ENCODE measurements at places on chromosomes 2 and 18. TPM values are rescaled to one million over a fixed set of nuclear protein-coding genes. Genes with fewer than 3 reads are reported as not detected.
A peak's percentile ranks its signal among the peaks of the same experiment; 100 is the strongest.

DNA sequence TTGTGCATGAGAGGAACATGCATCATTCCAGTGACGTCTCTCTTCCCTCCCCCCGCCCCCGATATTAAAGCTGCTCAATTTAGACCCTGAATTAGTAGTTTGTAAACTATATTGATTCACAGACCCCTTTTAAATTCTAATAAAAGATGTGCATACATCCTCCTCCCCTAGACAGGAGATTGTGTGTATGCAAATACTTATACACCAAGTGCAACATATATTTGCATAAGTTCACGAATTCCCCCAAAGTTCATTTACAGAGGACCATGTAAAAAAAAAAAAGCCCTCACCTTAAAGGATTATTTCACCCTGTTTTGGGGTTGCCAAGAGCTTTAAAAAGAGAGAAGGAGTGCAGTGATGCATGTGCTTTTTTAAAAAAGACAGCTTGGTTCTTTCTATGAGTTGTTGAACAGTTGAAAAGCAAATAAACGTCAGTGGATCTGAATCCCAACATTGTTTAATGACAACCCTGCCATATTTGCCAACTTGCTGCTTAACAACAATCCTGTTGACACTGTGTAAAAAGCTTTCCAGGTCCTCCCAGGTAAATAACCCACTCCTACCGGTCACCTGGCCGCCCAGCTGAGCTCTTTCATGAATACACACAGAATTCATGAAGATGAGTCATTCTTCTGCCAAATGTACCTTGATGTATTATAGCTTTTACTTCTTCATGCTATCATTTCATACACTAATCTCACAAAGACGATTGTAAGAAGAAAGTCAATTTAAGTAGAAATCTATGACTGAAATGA is 211.5 kb downstream of the IKZF2 start:
- no peak for DNase-seq

TMEM163 gene
- total RNA-seq = not detected

DNA sequence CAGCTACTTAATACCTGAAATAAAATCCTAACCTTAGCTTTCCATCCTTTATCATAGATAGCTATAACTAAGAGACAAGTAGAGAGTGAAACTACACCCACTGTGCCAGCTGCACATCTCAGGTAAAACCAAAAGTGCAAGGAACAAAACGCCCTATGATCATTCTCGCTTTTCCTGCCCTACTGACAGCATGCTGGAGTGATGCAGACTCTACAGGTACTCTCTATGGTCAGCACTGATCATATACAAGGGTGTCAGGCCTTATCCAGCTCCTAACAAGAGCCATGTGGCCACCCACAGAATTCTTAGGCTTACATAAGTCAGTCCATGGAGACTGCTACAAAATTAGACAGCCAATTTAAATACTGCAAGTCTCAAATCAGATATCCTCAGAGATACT is 45.6 kb downstream of the REV1 start:
- no peak for DNase-seq

FLACC1 gene
- total RNA-seq = 1.5 TPM

DNA sequence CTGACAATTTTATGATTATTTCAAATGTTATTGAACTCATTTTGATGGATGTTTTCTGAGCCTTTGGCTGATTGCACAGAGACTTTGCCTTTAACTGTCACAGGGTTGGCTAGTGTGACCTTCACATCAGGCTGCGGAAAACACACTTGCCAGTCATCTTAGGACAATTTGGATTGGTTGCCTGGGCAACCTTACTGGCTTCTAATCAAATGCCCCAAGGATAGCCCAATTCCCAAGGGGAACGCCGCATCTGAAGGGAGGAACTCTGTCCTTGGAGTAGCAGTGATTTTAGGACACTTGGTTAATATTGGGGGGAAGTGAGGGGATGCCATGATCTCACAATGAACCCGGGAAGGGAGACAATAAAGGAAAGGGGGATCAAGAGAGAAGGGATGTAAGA is 29.5 kb downstream of the OSBPL6 start:
- no peak for DNase-seq

DNA sequence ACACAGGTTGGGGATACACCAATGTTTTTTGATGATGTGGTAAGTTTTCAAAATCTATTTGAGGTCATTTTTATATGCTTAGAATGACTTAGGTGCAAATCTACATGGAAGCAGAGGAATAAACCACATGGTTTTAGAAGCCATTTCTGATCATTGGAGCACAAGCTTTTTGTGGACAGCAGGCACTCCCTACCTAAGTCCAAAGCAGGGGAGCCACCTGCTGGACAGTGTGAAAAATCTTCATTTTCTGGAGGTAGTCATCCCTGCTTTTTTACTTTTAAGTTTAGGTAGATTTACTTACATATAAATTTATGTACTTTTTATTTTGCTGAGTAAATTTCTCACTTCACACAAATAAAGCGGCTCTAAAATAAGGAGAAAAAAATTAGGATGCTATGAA is 323.2 kb downstream of the PLCL1 start:
- DNase-seq = peak; percentile 51

- no peak for DNase-seq
These were observed 4.8 kb downstream of the SPAG16 start for GRCh38 chr2:213288913-213289700.

TRABD2A gene
- 5.5 TPM for total RNA-seq

DNA sequence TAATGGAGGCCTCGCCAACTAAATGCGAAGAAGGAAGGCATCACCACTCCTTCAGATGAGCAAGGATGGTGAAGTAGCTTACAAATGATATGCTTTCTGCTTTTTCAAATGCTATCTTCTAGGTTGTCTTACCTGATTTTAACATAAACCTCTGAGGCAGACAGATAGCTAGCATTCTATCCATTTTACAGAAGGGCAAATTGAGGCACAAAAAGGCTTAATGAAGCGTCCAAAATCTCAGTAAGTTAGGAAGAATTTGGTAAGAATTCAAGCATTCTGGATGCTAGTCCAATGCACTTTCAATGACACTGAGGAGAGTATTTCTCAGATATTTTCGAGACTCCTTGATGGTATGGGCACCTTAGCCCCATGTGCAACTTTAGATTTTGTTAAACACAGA is 81.8 kb downstream of the LRP2 start:
- DNase-seq = no peak

GRCh38 chr18:58051765-58052460 is 7.9 kb downstream of the NEDD4L start:
- peak; percentile 26 for DNase-seq

- no peak for DNase-seq
These were observed 136.7 kb downstream of the SP3 start for GRCh38 chr2:173828189-173829142.

ZNF638 gene
- 106 TPM for total RNA-seq

- DNase-seq = no peak
These were observed at the start of gene KCNG2 for GRCh38 chr18:79797518-79798345. Gene KCNG2 (plus strand): TSS chr18:79797938. CDS start chr18:79863668, 65,730 bp downstream.

LRRC30 gene
- total RNA-seq = not detected

OTX1 gene
- 0.68 TPM for total RNA-seq

GRCh38 chr2:221589696-221590095 is 17.6 kb upstream of the EPHA4 start:
- DNase-seq = no peak

XRCC5 gene
- total RNA-seq = 292 TPM

DNA sequence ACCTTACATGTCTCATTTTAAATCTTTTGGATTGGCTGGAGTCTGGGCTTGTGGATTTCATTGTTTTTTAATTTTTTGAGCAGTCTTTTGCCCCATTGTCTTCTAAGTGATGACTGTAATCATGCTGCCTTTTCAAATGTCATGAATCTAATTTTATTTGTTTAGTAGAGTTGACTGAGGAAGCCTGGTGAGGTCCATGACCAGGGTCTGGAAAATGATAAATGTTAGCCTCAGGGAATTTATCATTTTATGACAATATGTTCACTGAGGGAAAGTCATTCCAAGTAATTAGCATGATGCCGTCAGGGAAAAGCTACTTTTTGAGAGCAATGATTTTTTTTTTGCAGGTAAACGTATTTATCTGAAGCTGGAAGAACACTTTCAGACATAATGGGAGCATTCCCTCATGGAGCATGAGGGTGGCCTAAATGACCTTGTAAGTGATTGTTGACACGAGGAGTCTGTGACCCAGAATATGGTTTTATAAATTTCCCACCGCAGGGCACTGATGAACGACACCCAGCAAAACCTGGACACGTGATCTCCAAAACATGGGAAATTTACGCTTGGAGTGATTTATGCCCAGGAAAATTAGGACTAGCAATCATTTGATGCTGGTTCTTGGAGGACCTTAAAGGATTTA is 155.3 kb upstream of the NABP1 start:
- no peak for DNase-seq

TRIM43 gene
- 6.3 TPM for total RNA-seq

- no peak for DNase-seq
These were observed 30.2 kb downstream of the ARHGAP25 start for GRCh38 chr2:68764806-68765311.

DNA sequence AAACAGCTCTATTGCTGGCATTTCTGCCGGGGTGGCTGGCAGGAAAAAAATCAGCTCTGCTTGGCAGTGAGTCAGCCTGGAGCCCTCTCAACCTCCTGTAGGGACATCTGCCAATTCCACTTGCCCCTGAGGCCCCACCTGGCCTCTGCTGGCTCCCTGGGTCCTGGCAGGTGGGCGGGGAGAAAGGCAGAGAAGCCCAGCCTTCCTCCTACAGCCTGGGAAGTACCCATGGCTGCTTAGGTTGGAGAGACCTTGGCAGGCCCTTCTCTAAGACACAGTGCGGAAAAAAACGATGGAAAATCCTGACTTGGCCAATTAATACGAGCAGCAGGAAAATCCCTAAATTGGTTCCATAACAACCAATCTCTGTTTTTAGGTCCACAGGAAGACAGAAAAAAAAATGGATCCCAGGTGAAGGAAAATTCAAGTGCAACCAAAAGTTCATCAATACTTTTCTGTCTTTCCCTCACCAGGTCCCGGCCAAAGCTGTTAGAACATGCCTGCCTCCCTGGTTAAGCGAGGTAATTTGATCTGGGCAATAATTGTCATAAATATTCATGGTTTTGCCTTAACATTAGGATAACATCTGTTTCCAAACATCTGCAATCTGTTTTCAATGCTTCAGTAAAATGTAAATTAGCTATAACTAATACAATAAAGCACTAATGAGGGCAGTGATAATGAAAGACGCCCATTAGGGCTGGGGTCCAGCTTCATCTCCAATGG is 245.9 kb downstream of the TFCP2L1 start:
- peak; percentile 1 for DNase-seq

GRCh38 chr2:202116691-202117090 is 43.6 kb downstream of the KIAA2012 start:
- no peak for DNase-seq

COLEC11 gene
- total RNA-seq = 2.1 TPM

GRCh38 chr2:20456116-20456571 is 9.3 kb downstream of the RHOB start:
- no peak for DNase-seq

GRCh38 chr2:156294945-156295580 is 37.5 kb downstream of the NR4A2 start:
- no peak for DNase-seq

GRCh38 chr2:36582951-36583350 is 15.0 kb downstream of the FEZ2 start:
- no peak for DNase-seq

DNA sequence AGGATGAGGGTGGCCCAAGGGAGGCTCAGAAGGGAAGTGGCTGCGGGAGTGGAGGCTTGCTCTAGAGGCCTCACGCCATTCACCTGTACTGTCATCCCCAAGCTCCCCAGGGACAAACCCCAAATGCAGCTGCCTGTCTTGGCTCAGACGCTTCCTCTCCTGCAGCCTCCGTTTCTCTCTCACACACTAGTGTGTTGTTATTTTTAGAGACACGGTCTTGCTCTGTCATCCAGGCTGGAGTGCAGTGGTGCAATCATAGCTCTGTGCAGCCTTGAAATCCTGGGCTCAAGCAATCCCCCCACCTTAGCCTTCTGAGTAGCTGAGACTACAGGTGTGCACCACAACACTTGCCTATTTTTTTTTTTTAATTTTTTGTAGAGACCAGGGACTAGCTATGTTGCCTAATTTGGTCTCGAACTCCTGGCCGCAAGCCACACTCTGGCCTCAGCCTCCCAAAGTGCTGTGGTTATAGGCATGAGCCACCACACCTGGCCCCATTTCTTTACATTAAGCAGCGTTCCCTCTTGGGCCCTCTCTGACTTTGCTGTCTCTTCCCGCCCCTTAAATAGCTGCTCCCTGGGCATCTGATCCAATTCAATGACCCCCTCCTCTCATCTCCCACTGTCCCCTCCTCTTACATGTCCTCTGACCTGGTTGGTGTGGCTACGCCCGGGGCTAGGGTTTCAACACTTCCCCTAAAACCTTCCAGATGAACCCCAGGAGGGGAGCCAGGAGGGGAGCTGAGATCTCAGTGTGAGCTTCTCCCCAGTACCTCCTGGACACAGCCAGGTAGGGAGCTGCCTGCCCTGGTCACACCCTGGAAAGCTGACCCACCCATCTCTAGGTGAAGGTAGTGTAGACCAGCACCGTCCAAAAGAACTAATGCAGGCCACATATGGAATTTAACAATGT is 24.0 kb upstream of the LOXHD1 start:
- DNase-seq = no peak

ANTXR1 gene
- total RNA-seq = 7.1 TPM

DNA sequence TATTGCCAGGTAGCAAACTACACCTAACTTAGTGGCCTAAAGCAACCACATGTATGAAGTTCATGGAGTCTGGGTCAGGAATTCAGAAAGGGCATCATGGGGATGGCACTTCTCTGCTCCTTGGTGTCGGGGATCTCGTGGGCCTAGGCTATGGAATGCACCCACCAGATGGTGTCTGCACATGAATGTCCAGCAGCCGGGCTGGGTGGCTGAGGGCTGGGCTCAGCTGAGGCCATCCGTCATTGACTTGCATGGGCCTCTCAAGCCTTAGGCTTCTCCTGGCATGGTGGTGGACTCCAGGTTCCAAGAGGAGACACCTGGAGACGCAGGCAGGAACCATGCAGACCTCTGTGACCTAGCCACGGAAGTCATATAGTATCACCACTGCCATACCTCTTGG is 26.0 kb upstream of the RPL31 start:
- DNase-seq = no peak

DNA sequence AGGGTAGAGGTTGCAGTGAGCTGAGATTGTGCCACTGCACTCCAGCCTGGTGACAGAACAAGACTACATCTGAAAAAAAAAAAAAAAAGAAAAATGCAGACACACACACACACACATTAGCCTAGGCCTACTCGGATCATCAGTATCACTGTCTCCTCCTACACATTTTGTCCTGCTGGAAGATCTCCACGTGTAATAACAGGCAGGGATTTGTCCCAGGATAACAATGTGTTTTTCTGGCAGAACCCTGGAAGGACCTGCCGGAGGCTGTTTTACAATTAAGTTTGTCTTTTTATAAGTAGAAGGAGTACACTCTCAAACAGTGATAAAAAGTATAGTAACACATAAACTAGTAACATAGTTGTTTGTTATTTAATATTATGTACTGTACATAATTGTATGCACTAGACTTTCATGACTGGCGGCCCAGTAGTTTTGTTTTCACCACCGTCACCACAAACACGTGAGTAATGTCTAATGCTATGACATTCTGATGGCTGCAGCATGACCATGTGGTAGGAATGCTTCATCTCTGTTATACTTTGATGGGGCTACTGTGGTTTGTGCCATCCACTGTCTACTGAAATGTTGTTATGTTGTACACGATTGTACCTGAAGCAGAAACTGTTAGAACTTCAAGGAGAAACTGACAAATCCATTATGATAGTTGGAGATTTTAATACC is 130.6 kb downstream of the ATP9B start:
- DNase-seq = no peak
